Stimulated activated CD8-positive, alpha-beta memory T cell treated with anti-CD3 and anti-CD28 coated beads, Interleukin-2, amount 100 ng/mL, for 1 hour (primary cell): ENCODE measurements at places on chromosomes 12 and 14.

GRCh38 chr12:29944269-29945000, 160.7 kb upstream of the TMTC1 start:
- no peak for DNase-seq

- no peak for DNase-seq
Observed at GRCh38 chr14:35140718-35141581, 18.6 kb downstream of the PRORP start.

DNA sequence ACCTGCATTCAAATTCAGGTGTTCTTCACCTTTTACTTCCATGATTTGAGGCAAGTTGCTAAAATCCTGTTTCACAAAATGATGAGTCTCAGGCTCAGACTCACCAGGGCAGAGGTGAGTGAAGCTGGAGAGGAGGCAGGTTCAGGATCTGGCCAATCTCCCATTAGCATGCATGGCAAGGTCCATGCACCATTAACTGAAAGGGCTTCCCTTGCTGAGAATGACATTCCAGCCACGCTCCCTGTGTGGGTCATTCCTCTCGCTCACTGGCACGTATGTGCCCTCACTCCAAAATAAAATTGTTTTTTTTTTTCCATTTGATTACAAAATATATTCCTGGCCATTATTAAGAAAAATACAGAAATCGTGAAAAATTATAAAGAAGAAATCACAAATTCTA, 257.6 kb downstream of the C12orf75 start:
- DNase-seq, result no peak

DNA sequence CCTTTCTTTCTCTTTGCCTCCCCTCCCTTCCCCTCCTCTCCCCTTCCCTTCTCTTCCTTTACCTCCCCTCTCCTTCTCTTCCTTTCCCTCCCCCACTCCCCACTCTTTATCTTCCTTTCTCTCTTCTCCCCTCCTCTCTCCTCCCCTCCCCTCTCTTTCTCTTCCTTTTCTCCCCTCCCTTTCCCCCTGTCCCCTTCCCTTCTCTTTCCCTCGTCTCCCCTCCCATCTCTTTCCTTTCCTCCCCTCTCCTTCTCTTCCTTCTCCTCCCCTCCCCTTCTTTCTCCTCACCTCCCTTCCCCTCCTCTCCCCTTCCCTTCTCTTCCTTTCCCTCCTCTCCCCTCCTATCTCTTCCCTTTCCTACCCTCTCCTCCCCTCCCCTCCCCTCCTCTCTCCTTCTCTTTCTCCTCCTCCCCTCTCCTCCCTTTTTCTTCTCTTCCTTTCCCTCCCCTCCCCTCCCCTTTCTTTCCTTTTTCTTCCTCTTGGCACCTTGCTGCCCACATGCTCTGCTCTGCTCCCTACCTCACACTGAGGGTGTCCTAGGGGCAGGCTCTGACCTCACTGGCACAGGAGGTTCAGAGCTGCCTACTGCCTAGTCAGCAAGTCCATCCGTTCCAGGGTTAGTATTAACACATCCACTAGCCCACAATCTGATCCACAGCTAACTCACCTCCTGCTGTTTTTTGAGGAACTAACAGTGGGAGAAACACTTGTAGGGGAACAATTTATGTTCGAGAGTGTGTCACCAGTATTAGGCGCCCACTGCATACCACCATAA, 101.0 kb downstream of the NUAK1 start:
- DNase-seq, result no peak

DNA sequence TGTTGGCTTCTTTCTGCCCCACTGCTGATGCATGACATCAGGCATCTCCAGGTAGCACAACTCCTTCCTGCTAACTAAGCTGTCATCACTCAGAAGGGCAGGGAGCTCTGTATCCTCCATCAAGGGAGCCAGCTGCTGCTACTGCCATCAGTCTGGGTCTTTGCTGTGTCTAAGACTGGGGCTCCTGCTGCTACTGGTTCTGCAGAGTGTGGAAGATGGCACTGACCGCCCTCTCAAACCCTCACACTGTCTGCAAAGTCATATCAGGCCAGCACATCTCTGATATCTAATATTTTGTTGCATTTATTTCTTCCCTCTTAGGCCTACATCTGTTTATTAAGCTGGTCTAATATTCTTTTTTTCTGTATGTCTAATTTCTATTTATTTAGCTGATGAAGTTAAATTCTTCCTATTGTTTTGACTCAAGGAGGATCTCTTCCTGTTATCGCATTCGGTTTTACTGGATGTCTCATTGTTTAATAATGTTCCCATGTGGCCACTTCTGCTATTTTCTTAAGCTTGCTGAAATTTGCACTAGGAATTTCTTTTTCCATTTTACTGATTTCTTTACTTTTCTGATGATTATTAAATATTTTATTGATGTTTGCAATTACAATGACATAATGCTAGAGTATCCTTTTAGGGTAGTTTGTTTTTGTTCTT, 7.6 kb upstream of the E2F7 start:
- no peak for DNase-seq

DNA sequence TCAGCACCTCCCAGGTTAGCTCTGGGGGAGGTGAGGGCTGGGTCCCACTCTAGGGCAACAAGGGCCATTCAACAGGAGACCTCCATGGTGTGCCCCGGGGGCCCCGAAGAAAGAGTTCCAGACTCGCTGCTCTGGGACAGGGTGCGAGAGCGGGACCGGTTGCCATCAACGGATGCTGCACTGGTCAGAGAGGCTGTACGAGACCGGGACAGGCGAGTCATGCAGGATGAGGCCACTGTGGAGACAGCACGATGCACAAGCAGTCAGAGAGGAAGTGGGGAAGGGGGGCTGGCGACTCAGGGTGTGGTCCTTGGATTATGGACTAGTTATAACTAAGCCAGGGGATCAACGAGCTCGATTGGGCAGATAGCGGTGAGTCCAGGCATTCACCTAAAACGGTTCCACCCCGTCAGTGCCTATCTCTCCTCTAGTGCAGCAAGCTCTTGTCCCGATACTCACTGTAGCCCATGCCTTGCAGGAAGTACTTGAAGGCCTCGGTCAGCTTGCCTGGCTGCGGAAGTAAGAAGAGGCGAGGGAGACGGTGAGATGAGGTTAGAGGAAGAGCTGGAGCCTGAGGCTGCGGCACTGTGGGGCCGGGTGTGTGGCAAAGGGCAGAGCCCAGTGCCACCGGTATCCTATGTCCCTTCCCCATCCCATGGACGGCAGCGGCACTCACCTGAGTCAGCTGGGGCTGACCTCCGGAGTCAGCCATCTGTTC, 7.2 kb downstream of the NDRG2 start:
- no peak for DNase-seq

GRCh38 chr14:67370830-67371229, 10.7 kb downstream of the EIF2S1 start:
- no peak for DNase-seq

- no peak for DNase-seq
Observed at GRCh38 chr14:88142997-88143396, 138.1 kb downstream of the GPR65 start.
